H1 (cell line): ENCODE measurements at places on chromosomes 6 and 20.
A peak's percentile ranks its signal among the peaks of the same experiment; 100 is the strongest.

- no peak for DNase-seq
Measured at GRCh38 chr20:60338556-60338955, 380.3 kb downstream of the CDH26 start.

DNA sequence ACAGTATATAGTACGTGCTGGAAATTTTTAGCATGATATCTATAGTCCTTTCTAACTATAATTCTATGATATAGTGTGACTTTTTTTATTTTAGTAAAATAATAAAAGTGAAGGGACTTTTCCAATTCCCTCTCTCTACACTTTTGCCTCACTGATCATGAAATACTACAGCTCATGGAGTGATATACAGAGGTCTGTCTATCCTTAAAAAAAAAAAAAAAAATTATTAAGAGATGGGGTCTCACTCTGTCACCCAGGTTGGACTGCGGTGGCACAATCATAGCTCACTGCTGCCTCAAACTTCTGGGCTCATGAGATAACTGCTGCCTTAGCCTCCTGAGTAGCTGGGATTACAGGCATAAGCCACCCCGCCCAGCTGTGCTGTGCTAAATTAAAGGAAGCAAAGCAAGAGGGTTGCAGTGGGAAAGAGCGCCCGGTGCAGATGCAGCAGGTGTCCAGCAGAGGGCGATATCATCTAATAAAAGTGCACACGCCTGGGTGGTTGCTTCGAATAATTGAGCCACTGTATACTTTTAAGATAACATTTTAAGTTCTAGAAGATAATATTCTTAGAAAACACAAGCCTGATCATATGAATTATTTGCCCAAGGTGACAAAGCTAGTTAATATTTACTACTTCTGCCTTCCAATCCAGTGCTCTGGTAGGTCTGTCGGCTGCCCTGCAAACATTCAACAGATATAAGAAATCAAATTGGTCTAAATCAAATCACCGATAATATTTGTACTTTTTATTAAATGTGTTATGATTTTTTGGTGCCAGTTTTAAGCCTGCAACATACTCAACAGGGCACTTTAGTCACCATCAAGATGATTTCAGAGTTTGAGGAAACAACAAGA lies 94.9 kb upstream of the NT5E start:
- DNase-seq, result peak; percentile 82

DNA sequence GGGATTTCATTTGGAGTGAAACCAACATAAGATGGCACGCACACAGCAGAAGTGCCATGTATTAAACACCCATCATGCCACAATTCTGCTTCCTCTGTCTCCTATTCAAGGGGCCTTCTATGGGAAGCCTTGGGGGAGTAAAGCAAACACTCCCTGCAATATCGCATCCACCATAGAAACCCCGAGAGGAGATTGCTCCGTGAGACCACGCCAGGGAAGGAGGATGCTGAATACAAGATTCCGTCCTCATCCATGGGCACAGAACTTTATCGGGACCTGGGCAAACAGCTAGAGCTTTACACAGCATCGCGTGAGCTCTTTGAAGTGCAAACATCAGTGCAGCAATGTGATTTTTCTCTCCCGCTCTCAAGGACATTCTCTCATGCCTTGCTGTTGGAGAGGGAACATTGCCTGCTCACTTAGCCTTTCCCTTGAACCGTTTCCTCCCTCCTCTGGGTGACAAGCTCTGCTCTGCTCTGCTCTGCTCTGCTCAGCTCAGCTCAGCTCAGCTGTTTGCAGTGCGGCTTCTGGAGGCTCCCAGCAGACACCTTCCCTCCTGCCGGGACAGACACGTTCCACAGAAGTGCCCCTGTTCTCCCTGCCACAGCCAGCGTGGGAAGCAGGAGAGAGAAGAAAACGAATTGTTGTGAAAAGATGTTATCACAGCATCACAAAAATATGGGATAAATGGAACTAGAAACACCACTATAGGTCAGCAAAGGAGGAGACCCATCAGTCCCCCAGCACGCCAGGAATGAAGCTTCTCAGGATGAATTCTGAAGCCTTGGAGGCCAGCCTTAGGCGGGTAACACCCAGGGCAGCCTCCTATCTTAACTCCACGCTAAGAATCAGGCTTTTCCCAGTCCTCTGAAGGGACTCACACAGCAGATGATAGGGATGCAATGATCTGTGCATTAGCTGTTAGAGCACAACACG lies 48.2 kb downstream of the RNASET2 start:
- DNase-seq, result no peak

DNA sequence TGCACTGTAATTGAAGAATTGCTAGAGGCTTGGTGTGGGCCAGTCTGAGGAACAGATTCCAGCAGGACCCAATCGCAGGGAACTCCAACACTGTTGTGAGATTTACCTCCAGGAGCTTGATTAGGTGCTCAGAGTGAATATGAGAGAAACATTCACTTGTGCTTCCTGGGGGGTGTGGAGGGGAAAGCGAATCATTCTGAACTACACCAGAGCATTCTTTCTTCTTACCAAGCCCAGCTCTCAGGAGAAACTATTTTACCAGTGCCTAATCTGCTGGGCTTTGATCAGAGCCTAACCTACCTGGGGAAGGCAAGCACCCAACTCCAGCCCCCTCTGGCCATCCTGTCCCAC lies 7.4 kb upstream of the SIRPB1 start:
- no peak for DNase-seq

DNA sequence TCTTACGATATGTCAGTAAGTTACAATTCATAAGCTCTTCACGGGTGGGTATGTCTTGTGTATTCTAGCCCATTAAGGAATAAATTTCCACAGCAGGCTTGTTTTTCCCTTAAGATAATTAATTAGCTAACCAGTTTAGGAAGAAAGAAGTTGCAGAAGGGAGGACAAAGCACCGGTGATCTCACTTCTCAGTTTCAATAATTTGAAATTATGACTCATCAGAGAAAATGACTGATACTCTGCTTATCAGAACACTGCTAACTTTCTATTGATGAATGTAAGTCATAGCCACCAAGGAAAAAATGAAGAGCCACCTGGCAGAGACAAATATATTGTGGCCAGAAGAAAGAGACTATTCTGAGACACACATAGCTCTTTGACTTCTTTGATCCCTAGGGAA lies 35.0 kb upstream of the ENTPD6 start:
- DNase-seq, result no peak

- DNase-seq, result peak; percentile 51
Measured at GRCh38 chr20:54510541-54511129, 35.2 kb downstream of the DOK5 start.
